Kidney (tissue), 22 donors: ENCODE measurements at places on chromosomes 11 and 22.

DNA sequence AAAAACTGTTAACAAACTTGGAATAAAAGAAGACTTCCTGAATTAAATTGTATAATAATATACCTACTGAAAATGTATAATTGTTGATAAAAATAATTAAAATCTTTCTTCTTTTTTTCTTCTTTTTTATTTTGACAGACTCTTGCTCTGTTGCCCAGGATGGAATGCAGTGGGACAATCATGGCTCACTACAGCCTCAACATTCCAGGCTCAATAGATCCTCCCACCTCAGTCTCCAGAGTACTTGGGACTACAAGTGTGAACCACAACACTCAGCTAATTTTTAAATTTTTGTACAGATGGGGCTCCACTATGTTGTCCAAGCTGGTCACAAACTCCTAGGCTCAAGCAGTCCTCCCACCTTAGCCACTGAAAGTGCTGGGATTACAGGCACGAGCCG, 1063.8 kb upstream of the CNTN5 start:
- H3K27me3 ChIP-seq, result no peaks in the 10 kb centered on the region
- no peak overlapping the region for H3K27ac ChIP-seq
- no peak for DNase-seq
- no peak overlapping the region for H3K4me3 ChIP-seq
- no peaks in the 10 kb centered on the region for H3K4me1 ChIP-seq

DNA sequence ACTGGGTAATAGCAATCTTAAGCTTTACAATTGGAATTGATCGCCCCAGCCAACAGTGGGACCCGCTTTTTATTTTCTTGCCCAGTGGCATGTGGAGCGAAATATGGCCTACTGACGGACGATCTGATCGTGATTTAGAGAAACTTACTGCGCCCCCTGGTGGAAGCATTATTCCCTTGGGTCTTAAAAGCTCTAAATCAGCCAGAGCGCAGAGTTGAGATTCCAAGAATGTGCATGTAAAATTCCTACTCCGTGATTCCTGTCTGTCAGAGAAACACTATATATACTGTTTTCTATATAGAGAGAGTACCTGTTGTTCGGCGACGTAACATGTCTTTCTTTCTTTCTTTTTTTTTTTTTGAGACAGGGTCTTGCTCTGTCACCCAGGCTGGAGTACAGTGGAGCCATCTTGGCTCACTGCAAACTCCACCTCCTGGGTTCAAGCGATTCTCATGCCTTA, 3.7 kb upstream of the DPF2 start:
- peak; percentile 62 for DNase-seq
- H3K27me3 ChIP-seq, result no peaks in the 10 kb centered on the region

- no peak for DNase-seq
- H3K4me1 ChIP-seq, result no peaks in the 10 kb centered on the region
- H3K27me3 ChIP-seq, result no peaks in the 10 kb centered on the region
- H3K4me3 ChIP-seq, result no peak overlapping the region
- H3K27ac ChIP-seq, result no peak overlapping the region
Measured at GRCh38 chr22:35326854-35327562, 27.3 kb downstream of the TOM1 start.

DNA sequence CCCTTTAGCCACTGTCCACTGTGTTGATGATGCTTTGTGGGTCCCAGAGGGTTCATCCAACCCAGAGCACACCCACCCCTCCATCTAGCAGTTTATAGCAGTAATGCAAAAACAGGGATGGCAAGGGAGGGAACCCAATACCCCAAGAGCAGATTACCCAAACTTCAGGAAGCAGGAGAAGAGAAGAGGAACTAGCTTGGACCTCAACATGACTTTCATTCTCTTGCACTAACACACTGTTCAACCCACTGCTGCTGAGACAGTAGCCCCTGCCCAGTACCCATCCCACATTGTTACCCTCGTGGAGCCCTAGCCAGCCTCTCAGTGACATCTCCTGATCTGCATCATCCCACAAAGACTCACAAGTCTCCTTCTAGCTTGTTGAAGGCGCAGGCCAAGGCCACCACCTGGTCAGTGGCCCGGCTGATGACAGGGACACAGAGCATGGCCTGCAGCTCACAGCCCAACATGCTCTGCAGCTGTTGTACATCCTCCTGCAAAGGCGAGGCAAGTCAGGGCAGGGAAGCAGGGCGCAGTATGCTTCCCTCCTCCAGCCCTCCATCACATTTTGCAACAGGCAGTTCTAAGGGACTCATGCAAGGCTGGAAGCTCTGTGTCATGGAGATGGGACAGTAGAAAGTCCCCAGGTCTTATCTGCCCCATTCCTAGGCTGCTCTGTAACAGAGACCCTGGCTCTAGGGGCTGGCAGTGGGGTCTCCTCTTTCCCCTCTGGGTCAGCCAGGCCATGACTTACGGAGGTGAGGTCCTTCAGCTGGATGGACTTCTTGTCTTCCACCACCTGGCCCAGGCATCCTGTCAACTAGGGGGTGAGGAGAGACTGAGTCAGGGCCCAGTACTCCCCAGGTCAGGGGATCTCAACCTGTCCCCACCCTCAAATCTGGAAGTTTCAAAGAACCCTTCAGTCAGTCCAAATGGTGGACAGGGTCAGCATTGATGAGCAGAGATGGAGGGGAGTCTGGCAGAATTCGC, 85.5 kb downstream of the PDE2A start:
- no peaks in the 10 kb centered on the region for H3K36me3 ChIP-seq
- H3K27ac ChIP-seq, result no peak overlapping the region
- no peaks in the 10 kb centered on the region for H3K4me1 ChIP-seq

DNA sequence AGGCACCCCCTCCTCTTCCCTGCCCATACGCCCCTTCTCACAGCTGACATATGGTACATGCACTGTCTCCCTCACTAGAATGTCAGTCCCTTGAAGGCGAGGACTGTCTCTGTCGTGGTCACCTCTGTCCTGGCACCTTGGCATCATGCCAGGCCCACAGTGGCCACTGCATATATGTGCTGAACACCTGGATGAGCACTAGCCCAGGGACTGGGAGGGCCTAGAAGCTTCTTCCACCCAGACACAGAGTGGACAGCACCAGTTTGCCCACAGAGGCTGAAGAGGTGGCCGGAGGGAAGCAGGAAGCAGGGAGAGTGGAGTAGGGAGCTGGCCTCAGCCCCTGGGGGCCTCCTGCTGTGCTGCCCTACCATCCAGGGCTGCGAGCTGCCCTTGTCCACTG, 28.6 kb downstream of the VPS37C start:
- H3K4me1 ChIP-seq, result no peaks in the 10 kb centered on the region
- no peaks in the 10 kb centered on the region for H3K27me3 ChIP-seq
- H3K36me3 ChIP-seq, result peaks cover 8% of the 10 kb centered on the region
- no peak for DNase-seq

DNA sequence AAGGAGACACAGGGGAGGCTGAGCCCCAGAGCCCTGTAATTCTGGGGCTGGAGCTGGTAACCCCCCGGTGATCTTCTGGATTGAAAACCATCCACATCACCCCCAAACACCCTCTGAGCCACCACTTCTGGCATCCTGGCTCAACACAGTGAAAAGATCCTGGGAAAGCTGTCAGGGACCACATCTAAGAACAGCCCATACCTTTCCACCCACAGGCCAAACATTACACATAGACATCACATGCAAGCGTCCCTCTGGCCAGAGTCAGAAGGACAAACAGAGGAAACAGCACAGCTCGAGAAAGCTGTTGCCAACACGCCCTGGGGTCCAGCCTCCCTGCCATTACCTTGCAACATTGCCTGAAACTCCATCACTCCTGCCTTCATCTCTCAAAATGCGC, 469.5 kb downstream of the SOX6 start:
- no peaks in the 10 kb centered on the region for H3K36me3 ChIP-seq
- no peak overlapping the region for H3K4me3 ChIP-seq
- DNase-seq, result no peak
- no peaks in the 10 kb centered on the region for H3K27me3 ChIP-seq
- no peak overlapping the region for H3K27ac ChIP-seq

- DNase-seq, result no peak
- no peaks in the 10 kb centered on the region for H3K36me3 ChIP-seq
- no peaks in the 10 kb centered on the region for H3K27me3 ChIP-seq
- peaks cover 37% of the 10 kb centered on the region for H3K4me1 ChIP-seq
- H3K27ac ChIP-seq, result peak overlapping the region; percentile 85
Measured at GRCh38 chr22:38314051-38314932, 2.9 kb downstream of the CSNK1E start.

DNA sequence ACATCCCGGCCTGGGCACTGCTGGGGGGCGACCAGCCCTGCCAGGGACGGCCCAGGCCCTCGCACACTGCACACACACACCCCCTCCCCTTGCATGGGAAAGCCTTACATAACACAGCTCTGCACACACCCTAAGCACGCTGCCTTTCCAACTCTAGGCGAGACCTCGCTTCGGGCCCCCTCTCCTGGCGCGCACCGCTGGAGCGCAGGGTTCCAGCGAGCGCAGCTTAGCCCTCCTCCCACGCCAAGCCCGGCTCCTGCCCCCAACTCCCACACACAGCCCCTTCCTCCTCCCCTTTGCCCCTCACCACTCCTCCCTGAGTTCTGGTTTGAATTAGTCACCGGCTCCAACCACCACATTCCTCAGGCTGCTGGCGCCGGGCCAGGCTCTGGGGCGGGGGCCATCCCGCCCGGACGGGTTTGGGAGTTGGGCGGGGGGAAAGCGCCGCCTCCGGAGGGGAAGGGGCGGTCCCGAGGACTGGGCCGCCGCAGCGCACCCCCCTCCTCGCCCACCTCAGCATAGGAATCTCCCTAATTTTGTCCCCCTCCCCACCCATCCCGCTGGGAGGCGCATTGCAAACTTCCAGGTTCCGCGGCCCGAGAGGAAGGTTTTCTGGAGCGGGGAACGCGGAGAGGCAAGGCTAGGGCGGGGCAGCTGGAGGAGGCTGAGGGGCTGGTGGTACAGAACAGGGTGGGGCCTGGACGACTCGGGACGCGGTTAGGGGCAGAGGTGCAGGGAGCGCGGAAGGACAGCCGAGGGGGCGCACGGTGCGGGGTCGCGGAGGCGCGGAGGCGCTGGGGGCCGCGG, 966 bp downstream of the AHNAK start:
- H3K4me1 ChIP-seq, result peaks cover 28% of the 10 kb centered on the region
- no peaks in the 10 kb centered on the region for H3K36me3 ChIP-seq
- peak; percentile 97 for DNase-seq
- H3K27ac ChIP-seq, result peak overlapping the region; percentile 99
- peak overlapping the region; percentile 85 for H3K4me3 ChIP-seq

DNA sequence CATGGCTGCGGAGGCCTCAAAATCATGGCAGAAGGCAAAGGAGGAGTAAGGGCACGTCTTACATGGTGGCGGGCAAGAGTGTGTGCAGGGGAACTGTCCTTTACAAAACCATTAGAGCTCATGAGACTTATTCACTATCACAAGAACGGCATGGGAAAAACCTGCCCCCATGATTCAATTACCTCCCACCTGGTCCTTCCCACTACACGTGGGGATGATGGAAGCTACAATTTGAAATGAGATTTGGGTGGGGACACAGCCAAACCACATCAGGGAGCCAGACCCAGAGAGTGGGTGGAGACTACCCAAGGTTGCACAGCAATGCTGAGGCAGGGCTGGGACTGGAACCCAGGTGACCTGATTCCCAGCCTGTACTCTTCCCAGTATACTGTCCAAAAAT, 8.6 kb upstream of the TMPRSS6 start:
- DNase-seq, result no peak
- H3K4me1 ChIP-seq, result no peaks in the 10 kb centered on the region
- H3K4me3 ChIP-seq, result no peak overlapping the region
- H3K27ac ChIP-seq, result no peak overlapping the region
- no peaks in the 10 kb centered on the region for H3K36me3 ChIP-seq
- H3K27me3 ChIP-seq, result no peaks in the 10 kb centered on the region

- no peak overlapping the region for H3K4me3 ChIP-seq
- H3K27me3 ChIP-seq, result no peaks in the 10 kb centered on the region
- H3K27ac ChIP-seq, result no peak overlapping the region
Measured at GRCh38 chr11:88555829-88556202, 218.3 kb upstream of the CTSC start.

DNA sequence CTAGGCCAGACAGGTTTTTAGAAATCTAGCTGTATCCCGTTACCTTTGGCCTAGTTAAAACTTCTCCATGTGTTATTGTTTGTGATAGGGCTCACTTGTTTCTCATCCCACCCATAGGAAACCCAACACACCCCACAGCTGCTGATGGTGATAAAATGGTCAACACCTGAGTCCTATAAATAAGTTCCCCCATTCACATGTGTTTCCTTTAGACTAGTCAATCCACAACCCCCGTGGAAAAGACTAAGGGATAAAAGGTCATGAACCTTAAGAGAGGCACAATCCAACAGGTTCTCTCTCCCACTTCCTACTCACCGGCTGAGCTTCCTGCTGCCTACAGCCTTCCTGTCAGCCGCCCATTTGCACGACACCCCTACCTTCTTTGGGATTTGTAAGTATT, 768.4 kb downstream of the JRKL start:
- H3K36me3 ChIP-seq, result no peaks in the 10 kb centered on the region
- H3K4me3 ChIP-seq, result no peak overlapping the region
- H3K4me1 ChIP-seq, result no peaks in the 10 kb centered on the region
- no peak overlapping the region for H3K27ac ChIP-seq
- H3K27me3 ChIP-seq, result no peaks in the 10 kb centered on the region
